Umbilical cord (tissue), 2 donors: ENCODE measurements at places on chromosomes 6 and 20. TPM values are rescaled to one million over a fixed set of nuclear protein-coding genes. Genes with fewer than 3 reads are reported as not detected.

DNA sequence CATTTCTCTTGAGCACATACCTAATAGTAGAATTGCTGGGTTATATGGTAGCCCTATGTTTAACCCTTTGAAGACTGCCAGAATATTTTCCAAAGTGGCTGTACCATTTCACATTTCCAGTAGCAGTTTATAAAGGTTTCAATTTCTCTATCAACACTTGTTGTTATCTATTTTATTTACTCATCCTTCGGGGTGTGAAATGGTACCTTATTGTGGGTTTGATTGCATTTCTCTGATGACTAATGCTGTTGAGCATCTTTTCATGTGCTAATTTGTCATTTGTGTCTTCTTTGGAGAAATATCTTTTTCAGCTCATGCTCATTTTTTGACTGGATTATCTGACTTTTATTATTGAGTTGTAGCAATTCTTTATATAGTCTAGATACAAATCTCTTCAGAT is 5.4 kb downstream of the ENPP4 start:
- DNase-seq = no peak

Gene DEF6
- total RNA-seq = 8.9 TPM

- peak; percentile 68 for DNase-seq
These were observed 177.2 kb upstream of the TAB2 start for GRCh38 chr6:149140137-149140909.

DNA sequence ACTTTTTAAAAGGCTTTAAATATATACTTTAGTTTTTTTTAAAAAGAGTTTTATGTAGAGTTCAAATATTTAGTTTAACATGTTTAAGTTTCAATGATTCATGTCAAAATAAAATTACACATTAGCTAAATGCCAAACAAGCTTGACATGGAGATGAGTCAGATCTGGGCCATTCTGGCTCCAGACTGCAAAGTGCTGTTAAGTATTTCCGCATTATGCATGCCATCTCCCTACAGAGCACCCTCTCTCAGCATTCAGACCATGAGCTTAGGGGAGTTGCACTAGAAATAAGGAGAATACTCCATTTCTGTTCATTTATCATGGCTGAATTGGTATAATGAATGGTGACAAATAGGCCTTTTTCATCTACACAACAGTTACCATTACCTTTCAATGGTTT is 21.5 kb upstream of the HS3ST5 start:
- no peak for DNase-seq
